ENCODE measurements at places on chromosomes 16 and 17. TPM values are rescaled to one million over a fixed set of nuclear protein-coding genes. Genes with fewer than 3 reads are reported as not detected.

GRCh38 chr17:73478768-73479424 is 165.3 kb downstream of the SDK2 start:
- no peak overlapping the region for H3K4me3 ChIP-seq
- no peak for DNase-seq
- no peaks in the 10 kb centered on the region for H3K27me3 ChIP-seq

DNA sequence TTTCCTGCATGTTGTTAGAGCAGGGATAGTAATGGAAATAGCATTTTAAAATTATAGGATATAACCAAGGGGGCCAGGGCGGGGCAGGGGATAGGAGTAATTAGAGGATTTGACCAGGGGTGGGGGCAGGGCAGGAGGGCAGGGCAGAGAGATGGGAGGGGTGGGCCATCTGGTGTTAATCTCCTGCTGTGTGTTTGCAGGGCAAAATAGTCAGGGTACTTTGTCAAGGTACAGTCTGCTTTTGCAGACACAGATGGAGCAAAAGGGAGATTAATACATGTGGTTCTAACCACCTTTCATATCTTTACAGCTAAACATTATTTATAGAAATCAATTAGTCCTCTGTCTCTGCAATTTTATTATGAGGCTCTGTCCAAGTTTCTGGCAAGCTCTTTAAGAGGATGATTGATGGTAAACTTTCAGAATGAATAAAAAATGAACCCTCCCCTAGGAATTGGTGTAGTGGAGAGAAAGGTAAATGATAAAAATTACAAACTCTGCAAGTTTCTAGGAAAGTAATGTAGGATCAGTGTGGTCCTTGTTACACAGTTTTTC is 6.6 kb downstream of the ANKFN1 start:
- no peaks in the 10 kb centered on the region for H3K4me1 ChIP-seq
- H3K36me3 ChIP-seq, result no peaks in the 10 kb centered on the region
- no peak overlapping the region for H3K27ac ChIP-seq
- no peak overlapping the region for H3K4me3 ChIP-seq
- H3K27me3 ChIP-seq, result peaks cover 3% of the 10 kb centered on the region

GRCh38 chr16:67236563-67237395 is 9.8 kb downstream of the TMEM208 start:
- H3K4me3 ChIP-seq, result peak overlapping the region; percentile 66
- peaks cover 36% of the 10 kb centered on the region for H3K36me3 ChIP-seq
- H3K4me1 ChIP-seq, result peaks cover 12% of the 10 kb centered on the region
- no peaks in the 10 kb centered on the region for H3K27me3 ChIP-seq

DNA sequence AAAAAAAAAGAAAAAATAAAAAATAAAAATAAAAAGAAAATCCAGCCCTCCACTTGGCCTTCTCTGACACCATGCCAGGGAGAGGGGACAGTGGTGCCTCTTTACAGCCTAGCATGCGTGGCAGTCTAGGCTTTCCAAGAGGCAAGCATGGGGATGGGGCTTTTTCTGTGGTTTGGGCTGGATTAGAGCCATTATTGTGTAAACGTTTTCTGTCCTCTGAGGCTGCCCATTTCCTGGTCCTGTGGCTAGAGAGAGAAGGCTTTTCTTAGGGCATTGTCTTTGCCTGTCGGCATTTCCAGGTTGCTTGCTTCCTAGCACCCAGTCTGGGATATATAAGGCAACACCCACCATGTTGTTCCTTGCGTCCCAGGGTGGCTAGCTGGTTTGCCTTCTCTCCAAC is 2.7 kb upstream of the DHRS7B start:
- peaks cover 2% of the 10 kb centered on the region for H3K27me3 ChIP-seq
- H3K36me3 ChIP-seq, result peaks cover 3% of the 10 kb centered on the region
- no peak overlapping the region for H3K4me3 ChIP-seq
- no peak overlapping the region for H3K27ac ChIP-seq
- no peak for DNase-seq

- no peak overlapping the region for H3K4me3 ChIP-seq
- no peaks in the 10 kb centered on the region for H3K36me3 ChIP-seq
- no peak overlapping the region for H3K27ac ChIP-seq
- peaks cover 2% of the 10 kb centered on the region for H3K4me1 ChIP-seq
- no peak for DNase-seq
These were observed 41.5 kb upstream of the MED9 start for GRCh38 chr17:17435323-17435722.

DNA sequence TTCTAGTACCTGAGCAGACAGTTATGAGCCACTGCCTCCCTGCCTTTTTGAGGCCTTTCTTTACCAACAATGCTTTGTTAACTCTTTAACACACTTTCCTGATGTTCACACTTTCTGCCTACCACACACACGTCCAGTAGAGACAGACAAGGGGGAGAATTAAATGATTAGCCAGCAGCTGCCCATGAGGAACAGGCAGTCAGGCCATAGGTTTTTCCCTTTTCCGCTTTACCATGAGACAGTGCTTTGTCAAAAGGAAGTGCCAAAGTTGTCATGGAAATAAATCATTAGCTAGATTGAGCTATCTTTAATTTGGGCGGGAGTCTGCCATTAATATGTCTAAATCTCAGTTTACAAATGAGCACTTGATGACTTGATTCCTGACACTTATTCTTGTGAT is 102.1 kb downstream of the PITPNC1 start:
- H3K4me1 ChIP-seq, result peaks cover 80% of the 10 kb centered on the region
- peak overlapping the region; percentile 91 for H3K27ac ChIP-seq
- peaks cover 5% of the 10 kb centered on the region for H3K36me3 ChIP-seq
- H3K4me3 ChIP-seq, result peak overlapping the region; percentile 74
- no peak for DNase-seq
- H3K27me3 ChIP-seq, result no peaks in the 10 kb centered on the region

- H3K36me3 ChIP-seq, result no peaks in the 10 kb centered on the region
- DNase-seq, result peak; percentile 72
- peaks cover 46% of the 10 kb centered on the region for H3K4me1 ChIP-seq
- H3K27ac ChIP-seq, result no peak overlapping the region
These were observed 16.0 kb downstream of the SOX8 start for GRCh38 chr16:997440-998051.

DNA sequence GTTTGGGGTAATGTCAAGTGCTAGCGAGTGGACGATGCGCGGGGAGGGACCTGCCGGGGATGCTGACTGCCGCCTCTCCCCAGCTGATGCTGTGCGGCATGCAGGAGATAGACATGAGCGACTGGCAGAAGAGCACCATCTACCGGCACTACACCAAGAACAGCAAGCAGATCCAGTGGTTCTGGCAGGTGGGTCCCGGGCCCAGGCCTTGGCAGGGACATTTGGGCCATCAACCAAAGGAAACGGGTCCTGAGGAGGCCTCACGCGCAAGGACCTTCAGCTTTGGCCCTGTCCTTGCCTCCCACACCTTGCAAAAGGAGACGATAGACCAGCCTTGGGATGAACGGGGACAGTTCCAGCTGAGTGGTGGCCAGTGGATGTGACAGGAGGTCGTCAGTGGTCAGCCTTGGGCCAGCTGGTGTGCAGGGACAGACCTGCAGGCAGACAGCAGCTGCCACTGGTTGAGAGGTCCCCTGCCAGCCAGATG is 13.6 kb upstream of the CLEC18A start:
- no peak overlapping the region for H3K4me3 ChIP-seq
- no peaks in the 10 kb centered on the region for H3K4me1 ChIP-seq
- no peak for DNase-seq
- peaks cover 21% of the 10 kb centered on the region for H3K36me3 ChIP-seq

DNA sequence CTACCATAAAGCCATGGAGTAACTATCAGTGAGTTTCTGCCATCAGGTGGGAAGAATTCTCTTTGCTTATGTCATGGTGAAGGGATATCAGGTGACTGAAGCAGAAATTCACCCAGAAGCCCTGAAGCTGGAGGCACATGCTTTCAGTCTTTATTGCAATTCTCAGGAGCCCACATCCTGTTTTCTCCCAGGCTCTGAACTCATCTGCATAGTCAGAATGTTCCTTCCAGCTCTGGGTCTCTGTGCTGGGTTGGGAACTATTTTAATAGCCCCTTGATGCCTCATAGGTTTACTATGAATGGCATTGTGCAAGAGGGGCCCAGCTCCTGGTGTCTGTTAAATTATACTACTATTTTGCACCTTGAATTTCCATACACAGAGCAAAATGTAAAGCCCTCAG is 198.4 kb upstream of the SOX9 start:
- H3K4me3 ChIP-seq, result no peak overlapping the region
- no peak overlapping the region for H3K27ac ChIP-seq
- DNase-seq, result no peak
- no peaks in the 10 kb centered on the region for H3K4me1 ChIP-seq
- no peaks in the 10 kb centered on the region for H3K36me3 ChIP-seq

GRCh38 chr17:2043785-2044184 is 2.0 kb downstream of the OVCA2 start:
- peak overlapping the region; percentile 95 for H3K4me3 ChIP-seq
- peak overlapping the region; percentile 95 for H3K27ac ChIP-seq
- H3K4me1 ChIP-seq, result peaks cover 26% of the 10 kb centered on the region
- H3K36me3 ChIP-seq, result peaks cover 23% of the 10 kb centered on the region
- H3K27me3 ChIP-seq, result no peaks in the 10 kb centered on the region
- DNase-seq, result no peak

GRCh38 chr17:19415311-19415710 is 4.3 kb downstream of the RNF112 start:
- H3K4me1 ChIP-seq, result peaks cover 15% of the 10 kb centered on the region
- no peaks in the 10 kb centered on the region for H3K27me3 ChIP-seq
- no peak for DNase-seq
- H3K27ac ChIP-seq, result no peak overlapping the region

GRCh38 chr16:65666132-65666941 is 544.5 kb upstream of the CDH11 start:
- no peak overlapping the region for H3K4me3 ChIP-seq
- no peak for DNase-seq
- H3K27ac ChIP-seq, result no peak overlapping the region
- peaks cover under 1% of the 10 kb centered on the region for H3K27me3 ChIP-seq

DNA sequence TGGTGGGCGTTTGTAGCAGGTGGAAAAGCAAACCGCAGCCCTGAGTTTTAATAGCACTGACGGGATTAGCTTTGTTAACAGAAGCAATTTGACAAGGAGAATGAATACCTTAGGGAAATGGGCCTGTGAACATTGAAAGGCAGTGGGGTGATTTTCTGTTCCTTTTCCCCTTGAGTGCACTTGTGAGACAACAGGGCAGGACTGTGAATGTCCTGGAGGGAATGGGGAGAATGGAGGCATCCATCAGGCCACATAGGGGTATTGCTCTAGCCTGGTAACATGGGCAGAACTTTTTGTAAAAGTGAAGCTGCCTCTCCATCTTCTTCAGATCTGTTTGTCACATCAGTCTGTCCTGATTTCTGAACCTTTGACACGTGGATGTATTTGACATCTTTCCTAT is 26.2 kb downstream of the USP43 start:
- no peak overlapping the region for H3K4me3 ChIP-seq
- H3K36me3 ChIP-seq, result no peaks in the 10 kb centered on the region
- no peak overlapping the region for H3K27ac ChIP-seq
- H3K4me1 ChIP-seq, result peaks cover 4% of the 10 kb centered on the region
- peaks cover 15% of the 10 kb centered on the region for H3K27me3 ChIP-seq
- DNase-seq, result no peak

DNA sequence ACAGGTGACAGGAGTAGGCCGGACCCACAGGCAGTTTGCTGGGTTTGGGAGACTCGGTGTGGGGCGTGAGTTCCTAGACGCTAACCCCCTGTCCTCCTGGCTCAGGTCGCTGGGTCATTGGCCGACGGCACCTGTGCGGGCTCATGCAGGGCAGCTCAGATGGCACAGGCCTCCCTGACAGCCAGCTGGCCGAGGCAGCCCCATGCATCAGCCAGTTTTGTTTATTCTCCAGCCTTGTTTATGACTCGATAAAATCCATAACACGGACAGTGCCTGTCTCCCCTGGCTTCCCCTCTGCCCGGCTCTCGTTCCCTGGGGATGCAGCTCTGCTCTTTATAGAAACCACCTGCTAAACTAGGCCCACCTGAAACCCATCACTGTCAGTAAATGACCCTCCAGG is 46.0 kb downstream of the SDK2 start:
- H3K4me3 ChIP-seq, result no peak overlapping the region
- H3K36me3 ChIP-seq, result no peaks in the 10 kb centered on the region
- peaks cover 21% of the 10 kb centered on the region for H3K4me1 ChIP-seq
- no peak for DNase-seq

DNA sequence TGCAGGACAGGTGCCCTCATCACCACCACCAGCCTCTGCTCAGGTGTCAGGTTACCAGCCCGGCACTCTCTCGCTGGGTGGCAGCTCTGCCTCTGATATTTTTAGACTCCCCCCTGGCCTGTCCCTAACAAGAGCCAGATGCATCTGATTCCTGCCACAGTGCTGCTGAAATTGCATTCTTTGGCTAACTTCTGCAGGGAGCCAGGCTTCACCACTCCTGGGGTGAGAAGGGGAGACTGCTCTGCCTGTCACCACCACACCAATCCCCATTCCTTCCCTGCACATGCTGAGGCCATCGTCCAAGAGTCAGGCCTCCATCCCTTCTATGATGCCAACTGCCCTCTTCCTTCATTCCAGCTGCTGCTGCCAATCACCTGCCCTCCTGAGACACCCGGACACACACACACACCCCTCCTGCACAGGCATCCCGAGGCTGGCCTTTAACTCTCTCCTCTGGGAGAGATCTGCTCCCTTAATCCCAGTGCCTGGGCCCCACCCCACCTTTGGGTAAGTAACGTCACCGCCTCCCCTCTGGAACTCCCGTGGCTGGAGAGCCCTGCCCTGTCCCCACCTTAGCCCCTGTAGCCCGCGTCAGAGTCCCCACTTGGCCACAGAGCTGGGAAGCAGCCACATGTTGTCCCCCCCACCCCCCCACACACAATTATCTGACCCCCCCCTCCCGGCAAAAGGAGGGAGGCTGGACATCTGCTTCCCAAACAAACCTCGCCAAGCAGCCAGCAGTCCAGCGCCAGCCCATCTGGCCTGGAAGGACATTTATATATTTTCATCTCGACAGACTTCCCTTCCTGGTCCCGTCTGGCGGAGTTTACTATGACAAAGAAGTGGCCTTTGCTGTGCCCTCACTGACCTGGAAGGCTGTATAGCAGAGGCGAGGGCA is 2.8 kb downstream of the EMP2 start:
- H3K36me3 ChIP-seq, result no peaks in the 10 kb centered on the region
- H3K4me3 ChIP-seq, result no peak overlapping the region
- peaks cover 31% of the 10 kb centered on the region for H3K27me3 ChIP-seq
- H3K4me1 ChIP-seq, result no peaks in the 10 kb centered on the region
- no peak overlapping the region for H3K27ac ChIP-seq

GRCh38 chr16:85103114-85104079 is 8.9 kb downstream of the CIBAR2 start:
- no peaks in the 10 kb centered on the region for H3K36me3 ChIP-seq
- DNase-seq, result no peak
- H3K4me3 ChIP-seq, result no peak overlapping the region
- H3K27ac ChIP-seq, result peak overlapping the region; percentile 31
- no peaks in the 10 kb centered on the region for H3K27me3 ChIP-seq

KRT36 gene
- total RNA-seq, result not detected

CHST4 gene
- not detected for total RNA-seq

KRTAP9-8 gene
- total RNA-seq, result not detected

CD300A gene
- total RNA-seq, result 5.8 TPM

EEF2KMT gene
- total RNA-seq, result 12.2 TPM

SLC47A1 gene
- not detected for total RNA-seq

NPTX1 gene
- total RNA-seq, result 22.7 TPM

CD300LB gene
- total RNA-seq, result not detected

PLSCR3 gene
- 78.9 TPM for total RNA-seq

GNPTG gene
- 17.4 TPM for total RNA-seq

B4GALNT2 gene
- not detected for total RNA-seq

CMC2 gene
- total RNA-seq, result 114 TPM

SCGB1C2 gene
- total RNA-seq, result not detected

PPP1R27 gene
- not detected for total RNA-seq

BHLHA9 gene
- total RNA-seq, result not detected

DDX42 gene
- total RNA-seq, result 109 TPM

Data from activated CD4-positive, alpha-beta T cell treated with anti-CD3 and anti-CD28 coated beads for 36 hours (primary cell).